Amniotic stem cell (primary cell): ENCODE measurements at places on chromosomes 3 and 15.

DNA sequence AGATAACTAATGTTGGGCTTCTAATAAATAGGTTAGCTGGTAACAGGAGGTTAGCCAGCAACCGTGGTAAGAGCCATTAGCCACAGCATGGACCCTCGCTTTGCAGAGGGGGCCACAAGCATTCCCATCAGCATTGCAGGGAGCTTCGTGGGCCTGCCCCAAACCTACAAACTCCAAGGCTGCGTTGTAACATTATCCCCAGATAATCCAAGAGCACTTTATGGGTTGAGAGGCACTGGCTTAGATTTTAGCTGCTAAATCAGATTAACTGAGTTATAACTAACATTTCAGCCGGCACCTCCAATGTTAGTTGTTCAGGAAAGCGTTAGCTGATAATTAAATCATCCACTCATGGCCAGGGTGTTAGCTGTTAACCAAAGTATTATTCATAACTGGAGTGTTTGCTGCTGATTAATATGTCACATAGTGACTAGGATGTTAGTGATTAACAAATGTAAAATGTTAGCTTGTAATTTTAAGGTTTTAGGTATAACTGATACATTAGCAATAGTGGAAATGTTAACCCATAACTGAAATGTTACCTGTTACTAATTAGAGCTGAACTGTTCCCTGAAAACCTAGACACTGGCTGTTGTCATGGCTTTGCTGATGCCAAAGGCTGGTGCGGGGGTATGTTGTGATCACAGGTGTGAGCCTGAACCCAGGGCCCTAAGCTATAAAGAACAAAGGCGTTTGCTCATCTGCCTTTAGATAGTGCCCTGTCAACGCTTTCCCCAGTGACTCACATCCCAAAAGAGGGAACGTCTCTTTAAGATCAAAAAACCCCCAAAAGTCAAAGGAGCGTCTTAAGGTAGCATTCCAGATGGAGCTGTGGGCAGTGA, 56.2 kb downstream of the SLC6A6 start:
- DNase-seq, result no peak

- DNase-seq, result no peak
Observed at GRCh38 chr3:2851835-2852234, 258.3 kb downstream of the IL5RA start.

DNA sequence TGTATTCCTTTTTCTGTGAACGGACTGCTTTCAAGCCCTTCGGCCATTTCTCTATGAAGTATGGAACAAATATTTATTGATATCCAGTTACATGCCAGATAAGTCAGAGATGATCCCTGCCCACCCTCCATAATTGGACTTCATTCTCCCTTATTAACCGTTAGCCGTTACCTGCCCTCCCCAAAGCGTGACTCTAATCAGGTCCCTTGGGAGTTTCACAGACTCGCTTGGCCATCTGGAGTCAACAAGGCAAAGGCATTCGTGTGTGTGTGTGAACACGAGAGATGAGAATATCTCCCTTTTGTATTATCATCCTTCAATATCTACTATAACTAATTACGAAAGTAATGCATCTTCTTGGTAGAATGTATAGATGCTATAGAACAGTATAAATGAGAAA, 314.5 kb downstream of the TLE3 start:
- no peak for DNase-seq

DNA sequence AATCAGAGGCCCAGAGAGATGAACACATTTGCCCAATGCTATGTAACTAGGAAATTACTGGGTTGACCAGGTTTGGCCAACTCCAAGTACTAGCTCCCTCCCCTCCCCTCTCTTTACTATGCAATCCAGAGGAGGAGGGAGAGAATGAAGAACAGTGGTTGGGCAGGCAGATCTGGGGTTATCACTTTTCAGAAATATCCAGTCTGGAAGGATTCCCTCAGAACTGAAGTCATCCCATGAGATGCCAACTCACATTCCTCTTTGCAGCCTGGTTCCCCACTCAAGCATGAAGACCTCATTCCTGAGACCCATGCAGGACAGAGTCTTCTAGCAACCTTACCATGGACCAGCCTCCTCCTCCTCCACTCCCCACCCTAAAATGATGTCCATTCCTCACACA, 201.1 kb downstream of the TLE3 start:
- no peak for DNase-seq

- DNase-seq, result no peak
Observed at GRCh38 chr15:41554343-41554742, 4.7 kb upstream of the TYRO3 start.

DNA sequence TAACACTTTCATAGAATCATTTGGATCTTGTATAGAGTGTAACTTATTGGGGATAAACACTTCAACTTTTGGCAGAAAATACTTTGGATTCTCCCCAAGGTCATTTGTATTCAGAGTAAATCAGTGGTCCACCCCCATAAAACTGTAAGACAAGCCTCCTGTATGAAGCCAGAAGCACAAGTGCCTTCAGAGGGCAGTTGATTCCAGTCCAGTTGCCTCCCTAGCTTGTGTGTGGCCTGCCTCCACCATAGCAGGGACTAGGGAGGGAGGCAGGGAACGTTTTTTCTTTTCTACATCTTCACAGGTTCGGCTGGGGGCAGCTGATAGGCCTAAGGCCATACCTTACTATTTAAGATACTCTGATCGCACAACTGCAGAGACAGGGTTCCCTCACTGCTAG, 11.6 kb downstream of the GORASP1 start:
- DNase-seq, result no peak

DNA sequence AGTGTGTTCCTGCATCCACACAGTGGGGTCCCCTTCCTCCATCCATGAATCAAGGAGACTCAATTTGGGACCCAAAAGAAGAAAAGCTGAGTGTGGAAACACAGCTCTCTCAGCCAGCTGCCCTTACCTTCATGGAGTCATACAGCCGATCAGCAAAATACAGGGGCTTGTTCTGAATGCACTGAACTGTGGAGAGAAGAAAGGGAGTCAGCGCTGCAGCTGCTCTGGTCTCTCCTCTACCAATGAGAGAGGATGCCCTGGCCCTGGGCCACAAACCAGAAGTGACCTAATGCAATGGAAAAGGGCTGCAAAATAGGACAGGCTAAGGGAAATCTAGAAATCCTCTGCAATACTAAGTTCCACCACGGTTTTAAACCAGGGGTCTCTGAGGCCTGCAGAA, 46.7 kb downstream of the ANXA2 start:
- DNase-seq, result no peak

DNA sequence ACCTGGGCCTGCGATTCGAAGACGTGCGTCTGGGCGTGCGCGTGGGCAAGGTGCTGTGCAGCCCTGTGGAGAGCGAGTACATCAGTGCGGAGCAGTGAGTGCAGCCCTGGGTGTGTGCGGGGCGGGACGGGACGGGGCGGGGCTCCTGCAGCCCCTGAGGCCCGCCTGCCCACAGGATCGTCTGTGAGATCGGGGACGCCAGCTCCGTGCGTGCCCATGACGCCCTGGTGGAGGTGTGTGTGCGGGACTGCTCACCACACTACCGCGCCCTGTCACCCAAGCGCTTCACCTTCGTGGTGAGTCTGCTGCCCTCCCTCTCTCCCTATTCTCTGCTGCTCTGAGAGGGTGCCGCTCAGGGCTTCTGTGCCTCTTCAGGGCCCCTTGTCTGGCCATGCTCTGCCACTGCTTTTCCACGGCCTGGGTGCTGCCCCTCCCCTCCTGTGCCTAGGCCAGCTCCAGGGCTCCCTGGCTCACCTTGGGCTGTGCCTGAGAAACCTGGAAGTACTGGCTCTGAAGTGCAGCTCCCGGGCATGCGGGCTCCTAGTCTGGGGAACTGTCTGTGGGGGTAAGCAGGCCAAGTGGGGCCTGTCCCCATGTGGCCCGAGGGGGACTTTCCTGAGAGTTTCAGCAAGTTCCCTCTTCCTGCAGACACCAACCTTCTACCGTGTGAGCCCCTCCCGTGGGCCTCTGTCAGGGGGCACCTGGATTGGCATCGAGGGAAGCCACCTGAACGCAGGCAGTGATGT, 31.8 kb downstream of the PLXNA1 start:
- no peak for DNase-seq

- DNase-seq, result no peak
Observed at GRCh38 chr3:32297366-32297765, 58.9 kb downstream of the CMTM8 start.

DNA sequence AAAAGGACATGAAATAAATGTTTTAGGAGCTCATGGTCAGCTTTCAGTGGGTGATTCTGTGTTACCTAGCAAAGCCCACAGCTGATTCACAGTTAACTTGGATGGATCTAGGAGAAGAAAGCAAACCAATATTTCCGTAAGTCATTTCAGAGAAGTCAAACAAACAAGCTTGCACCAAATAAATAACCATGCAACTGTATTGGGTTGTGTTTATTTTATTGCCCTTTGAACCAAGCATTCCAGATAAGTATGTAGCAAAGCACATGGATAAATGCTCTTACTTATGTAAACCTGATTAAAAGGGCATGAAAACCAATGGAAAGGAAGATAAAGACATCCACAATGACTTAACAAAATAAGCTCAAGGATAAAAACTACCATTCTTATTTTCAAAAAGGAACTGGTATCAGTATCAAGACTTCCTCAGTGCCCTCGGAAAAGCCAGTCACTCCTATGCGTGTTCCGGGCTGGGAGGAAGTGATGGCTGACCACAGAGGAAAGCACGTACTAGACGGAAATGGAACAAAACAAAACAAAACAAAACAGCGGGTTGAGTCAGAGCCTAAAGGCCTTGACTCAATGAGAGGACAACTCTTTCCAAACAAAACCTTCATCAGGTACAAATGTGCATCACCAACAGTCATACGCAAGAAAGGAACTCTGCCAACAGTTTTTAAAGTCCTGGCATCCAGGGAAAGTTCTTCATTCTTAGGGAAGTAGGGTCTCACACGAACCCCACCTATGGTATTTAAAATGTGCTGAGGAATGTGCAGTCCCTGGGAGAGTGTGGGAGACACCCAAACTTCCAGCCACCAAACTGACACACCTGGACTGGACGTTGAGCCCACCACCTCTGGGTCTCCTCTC, 103.3 kb downstream of the SNRK start:
- DNase-seq, result no peak

GRCh38 chr15:25059698-25060471, 105.1 kb downstream of the SNRPN start:
- DNase-seq, result no peak

- DNase-seq, result no peak
Observed at GRCh38 chr3:149251186-149251585, 29.6 kb upstream of the CP start.

GRCh38 chr15:66489179-66489791, 8.3 kb downstream of the SNAPC5 start:
- no peak for DNase-seq

GRCh38 chr3:71322154-71322553, 261.4 kb downstream of the FOXP1 start:
- no peak for DNase-seq

DNA sequence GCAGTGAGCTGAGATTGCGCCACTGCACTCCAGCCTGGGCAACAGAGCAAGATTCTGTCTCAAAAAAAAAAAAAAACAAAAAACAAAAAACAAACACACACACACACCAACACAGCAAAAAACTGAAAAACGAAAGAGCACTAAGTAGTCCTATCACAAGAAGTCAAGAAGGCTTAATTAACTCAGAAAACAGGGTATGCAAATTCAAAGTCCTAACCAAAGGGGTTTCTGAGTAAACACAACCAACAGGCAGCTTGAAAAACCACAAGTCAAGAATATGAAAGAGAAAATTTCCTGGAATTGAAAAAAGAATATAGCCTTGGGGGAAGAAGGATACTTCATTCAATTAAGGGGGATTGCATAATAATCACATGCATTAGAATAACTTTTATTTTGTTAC, 37.7 kb upstream of the PARP14 start:
- no peak for DNase-seq

DNA sequence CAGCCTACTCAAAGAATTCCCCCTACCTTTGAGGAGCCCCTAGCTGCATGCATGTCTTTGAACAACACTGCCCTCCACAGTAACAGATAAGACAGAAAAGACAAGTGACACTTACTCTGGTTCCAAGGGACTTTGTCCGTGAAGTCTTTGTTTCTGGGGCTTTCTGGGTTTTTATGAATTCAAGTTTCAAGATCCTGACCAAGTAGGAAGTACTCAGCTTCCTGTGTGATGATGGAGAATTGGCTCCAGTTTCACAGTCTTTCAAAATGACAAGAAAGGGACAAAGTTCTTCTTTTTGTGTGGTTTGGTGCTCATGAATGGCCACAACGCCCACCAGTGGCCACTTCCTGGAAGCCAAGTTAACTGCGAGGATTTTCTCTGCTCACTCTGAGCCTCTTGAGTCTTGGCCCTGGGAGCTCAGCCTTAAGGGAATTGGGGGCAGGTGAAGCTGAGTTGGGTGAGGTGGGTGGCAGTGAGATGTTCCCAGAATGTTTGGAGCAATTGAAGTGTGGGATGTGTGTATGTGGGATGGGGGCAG, at the start of gene CCR1:
Gene CCR1 (minus strand): TSS at position 147 of the 538 bp plus-strand sequence. CDS start 4,000 bp downstream, outside the sequence.
- no peak for DNase-seq

GRCh38 chr15:50435772-50436171, 11.6 kb downstream of the USP8 start:
- DNase-seq, result no peak
